ENCODE measurements at places on chromosomes 6 and 20. TPM values are rescaled to one million over a fixed set of nuclear protein-coding genes. Genes with fewer than 3 reads are reported as not detected.
A peak's percentile ranks its signal among the peaks of the same experiment; 100 is the strongest.

RNF182 gene
- total RNA-seq = not detected

SLC35B2 gene
- 10.0 TPM for total RNA-seq

GPR6 gene
- total RNA-seq = not detected

ZNF311 gene
- 0.32 TPM for total RNA-seq

PI16 gene
- 4.6 TPM for total RNA-seq

DNA sequence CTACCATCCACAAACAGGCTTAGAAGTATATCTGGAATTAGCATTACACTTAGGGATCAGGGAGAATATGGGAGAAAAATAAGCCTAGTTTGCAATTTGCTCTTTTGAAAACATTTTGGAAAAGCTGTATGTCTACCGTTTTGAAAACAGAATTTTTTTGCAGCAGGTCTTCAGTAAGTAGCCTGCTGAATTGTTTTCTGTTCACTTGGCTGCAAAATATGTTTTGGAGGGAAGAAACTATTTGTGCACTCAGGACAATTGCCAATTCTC lies 39.6 kb downstream of the ILRUN start:
- no peak for DNase-seq

- DNase-seq = no peak
Observed at GRCh38 chr6:108795814-108796213, 52.4 kb upstream of the ARMC2 start.

DNA sequence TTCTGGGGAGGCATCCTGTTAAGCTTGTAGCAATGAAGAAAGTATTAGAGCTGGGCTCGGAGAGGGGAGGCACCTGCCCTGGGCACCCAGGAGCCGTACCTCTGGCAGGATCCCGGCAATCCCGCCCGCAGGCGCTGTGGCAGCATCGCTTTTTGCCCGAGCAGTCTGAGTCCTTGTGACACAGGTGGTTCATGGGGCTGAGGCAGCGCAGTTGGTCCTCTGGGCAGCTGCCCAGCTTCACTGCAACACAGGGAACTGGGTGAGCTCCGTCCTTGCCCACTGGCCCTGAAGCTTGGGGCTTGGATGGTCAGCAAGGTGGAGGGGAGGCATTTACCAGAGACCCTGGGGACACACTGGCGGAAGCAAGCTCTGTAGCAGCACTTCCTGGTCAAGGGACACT lies 4.7 kb downstream of the WFDC5 start:
- DNase-seq = no peak

DNA sequence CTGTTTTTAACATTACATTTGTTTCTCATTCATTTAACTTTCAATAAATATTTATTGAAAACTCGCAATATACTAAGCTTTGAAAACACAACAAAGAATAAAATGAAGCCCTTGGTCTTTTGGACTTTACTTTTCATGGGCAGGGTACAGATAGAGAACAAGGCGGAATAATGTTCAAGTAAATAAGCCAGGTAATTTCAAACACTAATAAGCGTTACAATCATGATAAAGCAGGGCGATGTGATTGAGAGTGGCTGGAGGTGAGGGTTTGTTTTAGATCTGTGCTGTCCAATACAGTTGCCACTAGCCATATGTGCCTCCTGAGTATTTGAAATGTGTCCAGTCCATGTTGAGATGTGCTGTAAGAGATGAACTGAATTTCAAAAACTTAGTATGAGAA lies 307.1 kb downstream of the ALDH8A1 start:
- no peak for DNase-seq

DNA sequence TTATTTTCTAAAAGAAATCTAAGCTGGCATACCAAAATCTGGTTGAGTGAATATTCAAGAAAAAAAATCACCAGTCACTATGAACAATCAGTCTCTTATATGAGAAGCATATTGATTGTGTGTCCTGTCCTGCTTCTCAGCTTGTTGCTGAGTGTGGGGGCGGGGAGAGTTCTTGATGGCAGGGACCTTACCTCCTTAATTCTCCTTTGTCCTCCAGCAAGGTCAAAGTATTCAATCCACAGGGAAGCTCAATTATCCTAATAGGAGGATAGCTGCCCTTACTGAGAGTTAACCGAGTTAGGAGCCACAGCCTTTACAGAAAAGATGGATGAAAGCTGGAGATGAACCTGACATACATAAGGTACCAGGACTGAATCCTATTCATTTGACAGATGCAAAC lies 154.0 kb downstream of the LY86 start:
- DNase-seq = no peak

DNA sequence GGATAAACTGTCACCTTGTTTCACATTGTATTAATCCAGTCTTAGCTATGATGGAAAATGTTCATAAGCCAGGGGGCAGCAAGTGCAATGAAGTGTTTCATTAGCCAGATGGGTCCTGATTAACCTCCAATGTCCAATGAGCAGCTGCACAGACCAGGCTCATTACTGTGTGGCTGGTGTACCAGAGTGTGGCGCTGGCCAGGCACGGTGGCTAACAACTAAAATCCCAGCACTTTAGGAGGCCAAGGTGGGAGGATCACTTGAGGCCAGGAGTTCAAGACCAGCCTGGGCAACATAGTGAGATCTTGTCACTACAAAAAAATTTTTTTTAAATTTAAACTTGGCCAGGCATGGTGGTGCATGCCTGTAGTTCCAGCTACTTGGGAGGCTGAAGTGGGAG lies 201.7 kb upstream of the FOXQ1 start:
- DNase-seq = no peak

DNA sequence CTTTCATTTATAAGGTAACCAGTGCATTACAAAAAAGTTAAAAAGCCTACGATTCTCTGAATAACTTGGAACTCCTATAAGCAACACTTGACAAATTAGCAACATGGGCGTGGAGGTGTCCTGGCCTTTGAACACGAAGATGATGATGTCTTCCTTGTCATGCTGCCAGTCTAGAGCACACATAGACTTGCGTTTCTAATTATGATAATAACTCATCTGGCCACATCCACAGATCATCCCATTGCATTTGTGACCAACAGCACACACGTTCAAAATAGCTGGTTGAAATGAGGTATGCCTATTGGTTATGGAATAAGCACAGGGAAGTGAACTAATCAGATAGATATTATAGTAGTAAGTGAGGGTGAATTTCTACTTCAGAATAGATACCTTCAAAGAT lies 608.9 kb downstream of the PRKN start:
- DNase-seq = no peak

DNA sequence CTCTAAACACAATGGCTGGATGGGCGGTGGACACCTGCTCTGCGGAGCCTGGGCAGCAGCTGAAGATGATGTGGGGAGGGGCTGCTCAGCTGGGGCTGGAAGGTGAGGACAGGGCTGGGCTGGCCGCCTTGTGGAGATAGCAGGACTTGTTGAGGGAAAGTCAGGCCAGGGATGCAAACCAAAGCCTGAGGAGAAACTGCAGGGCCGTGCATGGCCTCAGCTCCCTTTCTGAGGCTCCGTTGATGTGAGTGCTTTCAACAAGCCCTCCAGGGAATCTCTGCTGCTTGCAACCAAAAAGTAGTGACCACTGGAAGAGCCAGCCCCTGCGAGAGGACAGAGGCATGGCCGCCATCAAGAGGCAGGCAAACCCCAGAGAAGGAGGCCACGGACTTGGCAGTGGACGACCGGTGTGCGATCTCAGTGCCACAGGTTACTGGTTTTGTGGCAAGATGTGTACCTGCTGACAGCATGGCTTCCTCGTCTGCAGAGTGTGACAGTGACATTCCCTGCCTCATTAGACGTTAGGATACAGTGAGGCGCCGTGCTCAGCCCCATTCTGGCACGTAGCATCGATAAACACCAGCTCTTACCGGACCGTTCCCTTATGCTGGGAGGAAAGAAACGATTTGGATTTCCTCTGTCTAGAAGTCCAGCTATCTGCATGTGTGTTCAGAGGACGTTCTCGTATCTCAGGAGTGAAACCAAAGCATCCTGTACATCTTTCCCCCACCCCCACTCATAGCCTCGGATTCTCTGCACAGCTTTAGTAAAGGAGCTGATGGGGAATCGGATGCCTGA lies 37.9 kb downstream of the ERMARD start:
- no peak for DNase-seq

DNA sequence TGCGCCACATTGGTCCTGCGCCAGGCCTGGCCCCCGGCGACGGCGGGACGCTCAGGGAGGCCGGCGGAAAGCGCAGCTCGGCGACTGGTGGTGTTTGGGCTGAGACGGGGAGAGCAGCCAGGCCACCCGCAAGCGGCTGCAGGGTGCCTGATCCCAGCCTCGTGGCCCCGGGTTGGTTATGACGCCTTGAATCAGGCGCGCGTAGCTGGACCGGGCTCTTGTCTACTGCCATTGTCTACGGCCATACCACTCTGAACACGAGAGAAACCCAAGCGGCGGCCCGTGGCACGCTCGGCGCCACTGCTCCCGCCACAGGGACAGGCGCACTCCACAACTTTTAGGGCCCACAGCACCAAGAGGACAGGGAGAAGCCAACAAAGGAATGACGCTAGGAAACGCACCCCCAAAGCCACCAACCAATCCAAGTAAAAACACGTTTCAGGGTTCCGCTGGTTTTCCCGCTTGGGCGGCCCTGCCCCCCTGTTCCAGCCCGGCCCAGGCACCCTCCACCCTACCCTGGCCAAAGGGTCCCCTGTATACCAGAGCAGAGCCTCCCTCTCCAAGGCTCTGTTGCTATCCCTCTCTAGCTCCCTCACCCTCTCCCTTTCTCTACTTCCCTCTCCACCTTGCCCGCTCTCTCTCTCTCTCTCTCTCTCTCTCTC lies 1849.3 kb upstream of the DEFB115 start:
- no peak for DNase-seq

GRCh38 chr6:53793318-53794136 lies 1.3 kb upstream of the LRRC1 start:
- peak; percentile 7 for DNase-seq
